ENCODE measurements at places on chromosomes 2 and 18.

- no peak for DNase-seq
Observed at GRCh38 chr18:24539866-24540617, 79.6 kb downstream of the HRH4 start.

DNA sequence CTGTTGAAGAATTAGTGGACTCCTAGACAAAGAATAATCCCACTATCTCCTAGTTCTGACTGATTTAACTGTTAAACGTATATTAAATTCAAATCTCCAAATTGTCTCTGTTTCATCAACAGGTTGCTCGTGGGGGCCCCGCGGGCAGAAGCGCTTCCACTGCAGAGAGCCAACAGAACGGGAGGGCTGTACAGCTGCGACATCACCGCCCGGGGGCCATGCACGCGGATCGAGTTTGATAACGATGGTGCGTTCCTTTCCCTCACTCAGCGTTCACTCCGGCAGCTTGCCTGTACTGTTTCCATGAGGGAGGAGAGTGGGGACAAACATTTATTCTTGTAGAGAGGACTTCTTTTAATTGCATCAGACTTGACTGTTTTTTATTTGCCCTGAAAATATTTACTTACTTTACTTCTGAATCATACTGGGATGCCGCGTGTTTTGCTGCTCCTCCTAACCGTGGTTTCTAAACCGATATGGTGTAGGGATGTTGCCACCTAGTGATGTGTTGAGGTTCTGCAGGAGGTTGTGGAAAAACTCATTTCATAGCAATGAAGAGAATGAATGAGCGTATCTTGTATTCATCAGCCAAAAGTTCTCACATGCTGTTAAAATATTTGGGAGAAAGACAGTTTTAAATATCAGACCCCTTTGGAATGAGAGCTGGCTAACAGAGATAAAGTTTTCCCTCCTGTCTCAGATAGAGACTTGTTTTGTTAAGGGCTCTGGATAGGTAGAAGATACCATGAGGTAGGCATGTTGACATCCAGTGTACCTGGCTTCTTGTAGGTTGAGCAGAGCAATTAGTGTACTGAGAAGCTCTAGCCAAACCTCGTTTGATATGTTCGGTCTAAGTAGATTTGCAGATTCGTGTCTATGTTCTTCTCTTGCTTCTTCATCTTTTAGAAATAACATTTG lies 38.3 kb downstream of the ITGA6 start:
- DNase-seq: no peak

- DNase-seq: no peak
Observed at GRCh38 chr2:147689220-147689909, 155.5 kb upstream of the ACVR2A start.

GRCh38 chr2:190701586-190701985 lies 52.7 kb downstream of the NAB1 start:
- no peak for DNase-seq

DNA sequence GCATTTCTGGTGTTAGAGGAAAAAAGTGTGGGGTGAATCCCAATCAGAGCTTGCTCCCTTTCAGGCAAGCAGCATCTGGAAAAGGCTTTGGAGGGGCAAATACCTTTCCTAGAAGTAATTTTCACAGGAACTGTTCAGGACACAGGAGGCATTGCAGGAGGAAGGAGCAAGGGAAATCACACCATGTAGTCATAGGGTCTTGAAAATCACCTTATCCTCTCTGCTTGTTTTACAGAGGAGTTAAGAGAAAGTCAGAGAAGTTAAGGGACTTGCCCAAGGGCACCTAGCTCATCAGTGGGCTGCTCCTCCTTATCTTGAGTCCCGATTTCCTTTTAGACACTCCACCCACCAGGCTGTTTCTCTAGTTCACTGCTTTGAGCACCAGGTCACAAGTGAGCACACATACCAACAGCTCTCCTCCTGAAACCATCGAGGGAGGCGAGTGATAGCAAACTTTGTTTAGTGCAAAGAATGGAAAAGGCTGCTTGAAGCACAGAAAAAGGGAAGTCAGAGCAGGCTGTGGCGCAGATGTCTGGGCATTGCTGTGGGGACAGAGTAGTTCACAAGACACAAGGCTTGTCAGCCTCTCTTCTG lies 89.2 kb upstream of the CXCR4 start:
- DNase-seq: no peak

- DNase-seq: no peak
Observed at GRCh38 chr2:61218817-61219170, 56.8 kb downstream of the C2orf74 start.

GRCh38 chr2:188598551-188598950 lies 306.9 kb downstream of the GULP1 start:
- DNase-seq: no peak

DNA sequence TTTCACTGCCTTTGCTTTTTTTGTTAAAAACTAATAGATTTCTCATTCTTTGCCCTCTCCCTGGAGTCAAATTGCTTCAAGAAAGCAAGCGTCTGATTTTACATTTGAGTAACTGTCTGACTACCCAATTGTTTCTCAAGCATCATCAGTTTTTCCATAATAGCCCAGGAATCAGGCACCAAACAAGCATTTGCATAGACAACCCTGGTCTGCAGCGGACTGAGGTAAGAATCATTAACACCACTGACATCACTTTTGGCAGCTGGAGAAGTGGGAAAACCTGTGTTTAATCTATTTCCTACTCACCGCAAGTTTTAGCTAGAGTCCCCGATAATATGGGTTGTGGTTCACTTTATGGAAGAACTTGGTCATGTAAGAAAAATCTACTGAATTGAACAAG lies 55.7 kb downstream of the IRS1 start:
- no peak for DNase-seq

- DNase-seq: no peak
Observed at GRCh38 chr2:10331027-10331701, 28.5 kb downstream of the HPCAL1 start.

GRCh38 chr2:232998666-232998985 lies 14.4 kb downstream of the NGEF start:
- no peak for DNase-seq

DNA sequence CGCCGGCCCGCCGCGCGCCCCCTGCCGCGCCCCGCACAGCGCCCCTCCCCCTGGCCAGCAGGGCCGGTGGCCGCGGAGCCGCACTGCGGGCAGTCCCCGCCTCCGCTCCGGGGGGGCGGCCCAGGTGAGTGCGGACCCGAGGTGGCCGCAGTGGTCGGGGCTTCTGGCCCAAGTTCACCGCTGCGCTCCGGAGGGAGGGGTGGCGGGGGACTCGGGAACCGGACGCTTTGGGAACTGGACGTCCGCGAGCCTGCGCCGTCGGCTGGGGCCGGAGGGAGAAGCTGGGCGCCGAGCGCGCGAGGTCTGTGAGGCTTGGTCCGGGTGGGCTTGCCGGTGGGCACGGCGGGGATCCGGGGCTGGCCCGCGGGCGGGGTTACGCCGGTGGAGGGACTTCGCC lies 591 bp upstream of the LDLRAD4 start:
- DNase-seq: no peak

- no peak for DNase-seq
Observed at GRCh38 chr2:235030126-235030525, 78.3 kb downstream of the SH3BP4 start.

DNA sequence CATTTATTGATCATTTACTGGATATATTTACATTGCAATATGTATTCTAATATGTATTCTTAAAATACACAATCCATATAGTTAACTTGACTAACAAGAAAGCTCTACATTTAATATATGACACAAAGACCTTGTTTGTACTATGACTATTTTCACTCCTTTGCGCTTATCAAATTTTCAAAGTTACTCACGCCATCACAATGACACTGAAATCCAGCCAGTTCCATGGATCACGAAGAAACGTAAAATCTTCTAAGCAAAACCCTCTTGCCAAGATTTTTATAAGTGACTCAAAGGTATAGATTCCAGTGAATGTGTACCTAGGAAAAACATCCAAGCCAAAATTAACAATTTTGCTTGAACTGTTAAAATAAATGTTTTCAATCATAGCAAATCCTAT lies 39.6 kb downstream of the SCN3A start:
- no peak for DNase-seq

DNA sequence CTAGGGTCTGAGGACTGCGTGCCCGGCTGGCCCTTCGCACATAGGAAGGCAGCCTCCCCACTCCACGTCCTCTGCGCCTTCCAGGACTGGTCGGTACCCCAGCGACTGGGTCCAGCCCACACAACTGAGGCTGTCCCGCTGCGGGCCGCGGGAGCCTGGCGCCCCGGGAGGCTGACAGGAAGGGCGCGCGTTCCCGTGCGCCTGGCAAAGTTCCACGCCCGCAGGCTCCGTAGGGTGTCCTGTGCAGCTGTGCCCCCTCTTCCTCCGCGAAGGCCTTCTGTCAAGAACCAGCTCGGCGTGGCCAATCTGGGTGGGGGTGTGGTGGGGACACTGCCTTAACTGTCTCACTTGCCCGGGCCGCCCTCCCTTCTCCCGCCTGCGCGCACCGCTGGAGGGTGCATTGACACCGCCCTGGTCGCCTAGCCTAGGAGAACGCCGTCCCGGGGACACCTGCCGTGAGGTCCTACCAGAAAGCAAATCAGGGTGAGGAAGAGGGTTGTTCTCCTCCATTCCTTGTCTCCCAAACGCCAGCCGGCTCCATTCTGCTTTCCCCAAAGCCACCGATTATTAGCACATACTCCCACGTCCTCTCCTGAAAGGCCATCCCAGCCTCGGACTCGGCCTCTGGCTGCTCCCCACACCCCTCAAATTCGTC lies 618 bp upstream of the LYPD1 start:
- DNase-seq: no peak

- no peak for DNase-seq
Observed at GRCh38 chr18:75384144-75384543, 43.4 kb downstream of the SMIM21 start.

GRCh38 chr2:239939736-239940483 lies 85.2 kb downstream of the NDUFA10 start:
- no peak for DNase-seq

DNA sequence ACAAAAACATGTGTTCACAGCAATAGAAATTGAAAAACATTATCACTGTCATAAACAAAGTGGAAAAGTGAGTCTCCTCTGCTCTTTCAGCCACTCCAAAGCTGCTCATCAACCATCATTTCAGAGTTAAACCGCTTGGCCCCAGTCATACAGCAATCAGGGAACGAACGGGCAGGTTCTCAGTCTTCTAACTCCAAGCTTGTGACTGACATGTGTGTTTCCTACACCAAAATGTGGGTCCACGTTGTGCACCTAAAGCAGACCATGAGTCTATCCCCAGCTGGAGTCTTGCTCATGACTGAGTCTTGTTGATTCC lies 582.6 kb upstream of the ID2 start:
- no peak for DNase-seq

DNA sequence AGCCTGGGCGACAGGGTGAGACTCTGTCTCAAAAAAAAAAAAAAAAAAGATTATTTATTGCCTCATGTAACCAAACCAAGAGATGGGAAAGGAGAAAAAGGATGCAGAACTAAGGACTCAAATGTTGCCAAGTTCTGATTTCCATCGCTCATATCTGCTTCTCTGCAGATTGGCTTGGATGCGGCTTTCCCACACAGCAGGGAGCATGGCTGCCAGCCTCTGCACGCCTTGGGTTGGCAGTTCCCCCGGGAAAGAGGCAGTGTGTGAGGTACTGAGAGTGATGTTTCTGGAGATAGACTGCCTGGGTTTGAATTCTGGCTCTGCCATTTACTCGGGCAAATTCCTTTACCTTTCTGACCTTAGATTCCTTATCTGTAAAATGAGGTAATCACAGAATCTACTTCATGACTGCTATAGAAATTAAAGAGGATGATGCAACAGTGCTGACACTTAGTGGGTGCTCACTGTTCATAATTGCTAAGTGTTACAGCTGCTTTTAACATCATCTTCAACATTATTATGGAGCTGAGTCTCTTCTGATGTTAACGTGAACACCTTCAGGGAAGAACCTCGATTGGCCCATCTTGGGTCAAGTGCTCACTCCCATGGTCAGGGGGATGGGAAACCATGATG lies 68.8 kb downstream of the ACAA2 start:
- DNase-seq: no peak

- no peak for DNase-seq
Observed at GRCh38 chr2:96555146-96555610, 18.6 kb downstream of the ARID5A start.

- no peak for DNase-seq
Observed at GRCh38 chr2:62309465-62310091, 113.7 kb downstream of the B3GNT2 start.

DNA sequence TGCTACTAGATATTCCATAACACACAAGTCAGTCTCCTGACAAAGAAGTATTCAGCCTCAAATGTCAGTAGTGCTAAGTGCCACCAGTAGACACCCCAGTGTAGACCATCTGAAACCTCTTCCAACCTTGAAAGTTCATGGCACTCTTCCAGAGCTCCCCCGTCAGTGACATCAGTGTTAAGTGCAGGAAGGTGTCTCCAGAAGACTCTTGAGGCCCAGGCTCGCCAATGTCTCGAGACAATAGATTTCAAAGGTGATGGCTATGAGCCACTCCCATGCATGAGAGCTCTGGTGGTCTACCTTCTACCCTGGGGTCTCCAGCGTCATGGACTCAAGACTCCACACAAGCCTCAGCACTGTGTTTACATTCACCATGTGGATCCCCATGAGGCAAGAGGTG lies 183.8 kb downstream of the SMAD2 start:
- DNase-seq: no peak

GRCh38 chr2:160471950-160472349 lies 21.7 kb downstream of the RBMS1 start:
- no peak for DNase-seq

- DNase-seq: no peak
Observed at GRCh38 chr2:68115965-68116364, 41.7 kb upstream of the PNO1 start.

GRCh38 chr18:36179562-36180355 lies 7.5 kb upstream of the MOCOS start:
- no peak for DNase-seq

- no peak for DNase-seq
Observed at GRCh38 chr2:241225545-241225944, 37.1 kb downstream of the ANO7 start.

GRCh38 chr2:111106706-111107105 lies 14.0 kb upstream of the BCL2L11 start:
- no peak for DNase-seq

DNA sequence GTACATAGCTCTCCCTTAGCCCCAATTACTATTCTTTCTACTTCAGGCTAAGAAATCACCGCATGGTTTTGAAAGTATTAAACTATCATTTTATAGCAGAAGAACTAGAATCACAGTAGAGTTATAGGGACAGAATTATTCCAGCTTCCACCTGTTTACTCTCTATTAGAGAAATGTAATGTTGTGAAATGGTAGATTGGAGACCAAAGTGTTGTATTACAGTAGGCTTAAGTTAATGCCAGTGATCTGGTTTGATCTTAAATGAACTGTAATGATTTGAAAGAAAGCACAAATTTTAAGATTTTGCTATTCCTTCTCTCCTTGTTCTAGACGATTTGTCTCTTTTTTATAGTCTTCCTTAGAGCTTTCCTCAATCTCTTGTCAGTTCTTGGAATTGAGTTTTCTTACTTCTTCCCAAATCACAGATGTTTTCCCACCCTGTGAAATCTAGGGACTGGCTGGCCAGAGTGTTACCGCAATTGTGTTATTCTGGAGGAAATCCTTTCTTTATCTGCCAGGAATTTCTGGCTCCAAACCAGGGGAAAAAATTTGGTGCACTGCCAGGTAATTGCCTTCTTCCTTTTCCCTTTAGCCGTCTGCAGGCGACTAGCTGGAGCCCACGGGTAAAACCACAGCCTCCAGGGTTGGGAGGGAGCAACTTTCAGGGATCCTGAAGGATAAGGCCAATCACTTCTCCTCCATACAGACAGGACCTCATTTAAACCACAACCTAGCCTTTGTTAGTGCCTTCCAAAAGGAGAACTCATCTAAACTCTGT lies 51.7 kb downstream of the NOP58 start:
- no peak for DNase-seq

Data from esophagus squamous epithelium (tissue), 5 donors.